ENCODE measurements at places on chromosomes 5 and 9.

GRCh38 chr9:97124256-97124655, 85.3 kb upstream of the CTSV start:
- no peak for DNase-seq

DNA sequence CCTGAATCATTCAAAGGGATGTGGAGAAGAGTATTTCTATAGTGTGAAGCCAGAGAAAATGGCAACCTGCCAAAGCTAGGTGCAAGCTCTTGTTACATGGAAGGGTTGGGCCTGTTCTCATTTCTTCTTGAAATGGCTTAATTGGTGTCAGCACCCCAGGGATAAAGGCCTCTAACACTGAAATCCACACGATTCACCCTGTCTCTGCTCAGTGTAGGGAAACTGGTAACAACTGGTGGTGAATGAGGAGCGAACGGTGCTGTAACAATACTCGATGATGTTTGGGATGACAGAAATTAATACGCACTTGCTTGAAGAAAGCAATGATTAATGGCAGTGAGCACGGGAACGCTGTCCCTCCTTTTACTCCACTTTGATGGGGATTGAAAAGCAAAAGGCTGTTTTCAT, 16.2 kb downstream of the PBX3 start:
- DNase-seq, result no peak

DNA sequence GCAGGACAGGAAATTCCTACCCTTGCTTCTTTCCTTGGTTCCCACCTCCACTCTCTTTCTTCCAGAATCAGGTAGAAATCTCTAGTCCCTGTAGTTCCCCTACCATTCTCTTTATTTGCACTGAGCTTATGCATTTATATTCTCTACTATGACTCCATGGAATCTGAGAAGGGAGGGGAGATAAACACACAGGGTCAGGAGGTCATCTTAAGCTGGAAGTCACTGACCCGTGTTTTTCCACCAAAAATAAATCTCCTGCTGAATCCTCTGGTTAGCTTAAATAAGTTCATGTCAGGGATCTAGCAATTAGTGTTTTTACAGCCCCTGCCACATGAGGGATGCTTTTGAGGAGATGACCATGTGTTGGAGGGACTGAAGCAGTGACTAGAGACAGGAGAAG, 3.7 kb downstream of the ACTL7B start:
- DNase-seq, result no peak

GRCh38 chr5:74257645-74258313, 382.7 kb downstream of the ENC1 start:
- no peak for DNase-seq

- no peak for DNase-seq
Measured at GRCh38 chr9:101878734-101879133, 140.3 kb upstream of the GRIN3A start.

DNA sequence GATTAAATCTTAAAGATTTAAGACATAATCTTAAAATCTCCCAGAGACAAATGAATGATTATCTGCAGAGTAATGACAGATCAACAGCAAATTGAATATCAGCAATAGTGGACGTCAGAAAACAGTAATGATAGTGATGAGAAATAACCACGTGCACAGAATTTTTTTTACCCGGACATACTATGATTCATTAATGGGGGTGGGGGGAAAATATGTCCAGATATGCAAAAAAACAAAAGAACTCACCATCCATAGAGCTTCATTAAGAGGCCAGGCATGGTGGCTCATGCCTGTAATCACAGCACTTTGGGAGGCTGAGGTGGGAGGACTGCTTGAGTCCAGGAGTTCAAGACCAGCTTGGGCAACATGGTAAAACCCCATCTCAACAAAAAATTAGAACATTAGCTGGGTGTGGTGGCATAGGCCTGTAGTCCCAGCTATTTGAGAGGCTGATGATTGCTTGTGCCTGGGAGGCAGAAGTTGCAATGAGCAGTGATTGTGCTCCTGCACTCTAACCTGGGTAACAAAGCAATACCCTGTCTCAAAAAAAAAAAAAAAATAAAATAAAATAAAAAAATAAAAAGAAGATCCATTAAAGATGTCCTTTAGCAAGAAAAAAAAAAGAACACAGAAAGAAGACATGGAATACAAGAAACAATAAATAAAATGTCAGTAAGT, 30.9 kb upstream of the SHOC1 start:
- DNase-seq, result no peak

GRCh38 chr5:139068494-139069151, 129.5 kb downstream of the SIL1 start:
- no peak for DNase-seq

DNA sequence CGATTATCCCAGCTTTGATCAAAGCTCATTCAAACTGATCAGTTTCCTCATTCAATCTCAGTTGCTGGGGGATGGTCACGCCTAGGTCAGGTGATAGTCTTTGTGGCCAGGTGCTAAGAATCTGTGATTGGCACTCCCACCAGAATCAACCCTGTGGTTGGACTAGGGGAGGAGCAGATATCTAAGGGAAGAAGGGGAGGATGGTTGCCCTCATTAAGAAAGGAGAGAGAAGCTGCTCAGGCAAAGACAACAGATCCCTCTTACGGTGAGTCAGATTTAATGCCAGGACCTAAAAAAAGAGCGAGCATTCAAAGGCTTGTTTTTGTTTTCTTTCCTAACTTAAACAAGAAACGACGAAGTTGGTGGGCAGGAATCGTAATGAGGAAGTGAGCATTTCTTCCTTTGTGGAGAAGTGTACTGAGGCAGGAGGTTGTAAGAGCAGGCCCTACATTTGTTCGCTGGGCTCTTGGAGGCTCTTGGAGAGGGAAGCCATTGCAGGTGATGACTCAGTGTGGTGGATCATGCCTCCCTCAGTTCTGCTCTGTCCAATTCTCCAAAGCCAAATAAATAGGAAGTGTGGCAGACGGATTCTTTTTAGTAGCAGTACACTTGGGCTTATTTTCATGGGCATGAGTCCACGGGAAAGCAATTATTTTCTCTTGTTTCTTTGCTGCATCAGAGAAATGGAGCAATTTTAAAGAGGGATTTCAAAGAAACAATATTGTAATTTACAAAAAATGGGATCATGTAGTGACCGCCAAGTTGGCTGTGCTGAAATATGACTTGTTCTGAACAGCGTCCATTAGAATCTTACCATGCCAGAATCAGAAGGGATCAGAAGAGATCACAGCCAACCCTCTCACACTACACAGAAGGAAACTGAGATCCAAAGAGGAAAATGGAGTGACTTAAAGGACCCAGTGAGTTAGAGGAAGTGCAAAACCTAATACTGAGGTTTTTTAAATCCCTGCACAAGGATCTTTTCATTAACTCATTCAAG, 18.7 kb upstream of the TGFBR1 start:
- no peak for DNase-seq

GRCh38 chr5:132751971-132752580, 4.8 kb downstream of the CCNI2 start:
- no peak for DNase-seq

DNA sequence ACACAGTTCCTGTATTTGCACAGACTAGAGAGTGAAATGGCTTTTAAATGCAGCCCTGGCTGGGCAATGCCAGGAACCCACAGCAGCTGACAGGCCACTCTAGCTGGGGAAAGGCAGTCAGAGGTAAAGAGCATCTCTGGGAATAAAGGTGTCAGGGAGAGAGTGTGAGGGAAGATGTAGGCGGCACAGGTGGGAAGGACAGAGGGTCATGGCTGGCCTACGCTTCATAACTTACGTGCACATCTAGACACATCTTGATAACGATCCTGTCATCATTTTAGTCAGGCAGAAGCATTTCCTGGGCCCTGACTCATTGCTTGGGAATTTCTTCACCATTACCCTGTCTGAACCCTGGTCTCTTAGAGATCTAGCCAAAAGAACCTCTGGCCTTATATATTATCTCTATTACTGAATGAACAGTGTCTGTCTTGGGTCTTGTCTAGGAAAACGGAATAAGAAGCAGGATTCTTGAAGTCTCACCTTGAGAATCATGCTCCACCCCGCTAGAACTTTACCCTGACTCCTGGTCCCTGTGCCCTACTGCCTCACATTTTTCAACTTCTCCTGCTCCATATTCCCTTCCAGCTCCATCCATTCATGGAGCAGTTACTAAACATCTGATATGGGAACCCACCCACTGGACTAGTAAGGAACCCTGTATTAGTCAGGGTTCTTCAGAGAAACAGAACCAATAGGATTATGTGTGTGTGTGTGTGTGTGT, 106.4 kb upstream of the ELL2 start:
- DNase-seq, result no peak

- no peak for DNase-seq
Measured at GRCh38 chr5:40689438-40689837, 9.7 kb downstream of the PTGER4 start.

DNA sequence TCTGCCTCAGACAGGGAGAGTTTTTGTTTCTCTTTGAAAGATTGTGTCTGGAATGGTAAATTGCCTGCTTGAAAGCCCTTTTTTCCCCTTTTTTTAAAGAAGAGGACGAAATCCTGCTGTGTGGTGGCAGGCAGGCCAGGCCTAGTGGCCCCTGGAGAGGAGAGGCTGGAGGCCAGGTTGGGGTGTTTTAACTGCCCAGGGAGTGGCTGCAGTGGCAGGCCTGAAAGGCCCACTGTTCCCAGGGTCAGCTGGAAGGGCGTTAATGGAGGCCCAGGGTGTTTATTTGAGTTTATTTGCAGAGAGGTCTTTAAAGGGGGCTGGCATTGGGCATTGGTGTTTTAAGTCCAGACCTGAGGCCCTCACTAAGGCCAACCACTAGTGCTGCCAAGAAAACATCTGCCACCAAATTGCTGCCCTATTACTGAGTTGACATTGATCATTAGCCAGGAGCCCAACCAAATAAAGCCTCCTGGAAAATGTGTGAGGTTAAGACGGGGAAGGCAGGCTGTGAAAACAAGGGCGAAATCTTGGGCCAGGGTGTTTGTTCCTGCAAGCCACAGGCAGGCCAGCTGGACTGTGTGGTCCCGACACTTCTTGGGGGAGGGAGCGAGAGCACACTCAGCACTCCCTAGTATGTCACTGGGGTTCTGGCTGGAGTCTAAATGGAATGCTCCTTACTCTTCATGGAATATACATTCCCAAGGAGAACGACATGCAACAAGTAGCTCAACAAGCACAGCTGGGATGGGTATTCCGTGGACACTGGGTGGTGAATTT, 5.0 kb downstream of the JADE2 start:
- no peak for DNase-seq

DNA sequence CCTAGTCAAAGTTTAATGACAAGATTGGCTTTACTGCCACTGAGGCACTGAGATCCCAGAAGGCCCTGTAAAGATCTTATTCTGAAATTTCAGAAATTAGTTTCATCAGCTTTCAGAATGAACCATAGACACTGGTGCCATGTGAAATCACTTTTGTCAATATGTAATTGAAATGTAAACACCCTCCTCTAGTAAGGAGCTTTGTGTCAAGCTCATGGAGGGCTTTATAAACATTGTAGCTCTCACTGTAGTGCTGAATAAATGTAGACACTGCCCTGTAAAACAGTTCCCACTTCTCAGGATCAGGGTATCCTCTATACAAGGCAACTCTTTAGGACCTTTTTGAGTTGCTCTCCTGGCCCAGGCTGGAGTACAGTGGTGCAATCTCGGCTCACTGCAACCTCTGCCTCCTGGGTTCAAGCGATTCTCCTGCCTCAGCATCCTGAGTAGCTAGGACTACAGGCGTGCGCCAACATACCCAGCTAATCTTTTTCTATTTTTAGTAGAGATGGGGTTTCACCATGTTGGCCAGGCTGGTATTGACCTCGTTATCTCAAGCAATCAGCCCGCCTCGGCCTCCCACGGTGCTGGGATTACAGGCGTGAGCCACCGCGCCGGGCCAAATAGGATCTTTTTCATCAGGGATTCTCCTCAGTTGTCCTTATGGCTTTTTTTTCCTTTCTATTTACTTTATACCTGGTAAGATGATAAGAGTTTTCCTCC, 1823.9 kb upstream of the CDH9 start:
- no peak for DNase-seq

GRCh38 chr5:43893951-43894684, 291.1 kb downstream of the NNT start:
- no peak for DNase-seq

DNA sequence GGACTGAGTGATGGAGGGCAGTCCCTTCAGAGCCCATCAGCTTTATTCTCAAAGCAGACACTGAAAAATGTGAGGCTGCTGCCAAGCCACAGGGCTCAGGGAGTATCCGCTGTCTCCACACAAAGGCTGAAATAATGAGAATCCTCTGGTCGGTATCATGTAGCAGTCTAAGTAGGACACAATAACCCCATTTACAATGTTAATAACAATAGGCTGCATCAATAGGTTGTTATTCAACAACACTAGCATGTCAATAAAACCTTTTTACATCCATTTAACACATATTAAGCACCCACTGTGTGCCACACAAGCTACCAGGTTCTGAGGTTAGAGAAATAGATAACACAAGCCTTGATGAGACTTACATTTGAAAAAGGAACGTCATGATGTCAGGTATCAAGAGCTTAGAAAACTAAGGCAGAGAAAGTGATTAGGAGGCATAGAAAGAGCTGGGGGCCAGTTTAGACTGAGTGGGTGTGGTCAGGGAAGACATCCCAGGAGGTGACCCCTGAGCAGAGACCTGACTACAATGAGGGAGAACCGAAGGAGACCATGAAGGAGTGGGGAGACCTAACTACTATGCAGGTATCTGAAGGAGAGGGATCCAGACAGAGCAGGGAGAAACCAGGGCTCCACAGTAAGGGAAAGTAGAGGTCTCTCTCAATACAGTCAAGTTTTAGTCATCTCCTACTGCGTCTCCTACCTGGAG, 140.1 kb upstream of the GRIA1 start:
- DNase-seq, result no peak

DNA sequence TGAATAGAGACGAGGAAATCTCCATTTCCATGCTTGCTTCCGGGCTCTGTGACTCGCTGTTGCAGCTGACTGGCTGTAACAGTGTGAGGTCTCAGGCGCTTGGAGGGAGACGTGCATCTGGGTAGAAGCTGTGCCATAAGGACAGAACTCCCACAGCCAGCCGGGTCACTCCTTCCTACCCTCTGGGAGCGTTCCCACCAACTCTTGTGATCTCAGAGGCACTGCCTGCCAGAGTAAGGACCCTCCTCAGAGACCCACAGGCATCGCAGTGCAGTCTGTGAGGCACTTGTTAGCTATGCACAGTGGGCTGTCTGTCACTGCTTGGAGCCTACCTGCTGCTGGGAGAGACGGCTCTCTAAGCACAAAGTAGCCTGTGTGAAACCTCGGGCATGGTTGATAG, 203.4 kb upstream of the SEMA6A start:
- DNase-seq, result no peak

GRCh38 chr9:34546834-34547827, 24.3 kb upstream of the ENHO start:
- no peak for DNase-seq

DNA sequence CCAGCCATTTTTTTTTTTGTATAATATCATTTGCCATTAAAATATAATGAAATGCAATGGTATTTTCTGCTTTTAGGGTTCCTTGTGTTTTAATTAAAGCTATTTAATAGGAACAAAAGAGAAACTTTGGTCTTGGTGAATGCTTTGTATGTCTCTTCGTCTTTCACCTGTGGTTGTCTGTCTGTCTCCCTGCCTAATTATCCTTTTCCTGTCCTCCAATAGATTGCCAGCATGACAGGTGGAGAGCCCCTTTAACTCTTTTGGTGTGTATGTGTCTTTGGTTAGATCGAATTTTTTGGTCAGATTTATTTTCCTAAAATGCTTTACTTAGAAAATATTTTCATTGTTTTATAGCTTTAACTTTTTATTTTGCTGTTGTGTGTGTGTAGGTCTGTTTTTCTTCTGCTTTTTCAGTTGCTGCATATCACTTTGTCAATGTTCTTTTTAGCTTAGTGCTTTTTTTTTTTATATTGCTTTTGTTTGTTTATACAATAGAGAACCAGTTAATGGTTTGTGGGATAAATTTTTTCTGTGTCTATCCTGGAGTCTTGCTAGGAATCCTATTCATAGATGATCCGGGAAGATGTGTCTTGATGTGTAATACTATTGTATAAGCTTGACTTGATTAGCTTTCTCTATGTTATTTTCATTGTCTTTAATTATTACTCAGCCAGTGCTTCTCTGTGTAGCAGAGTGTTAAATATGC, 8.6 kb downstream of the CHMP5 start:
- DNase-seq, result no peak
